ENCODE measurements at places on chromosomes 12 and 14.
A peak's percentile ranks its signal among the peaks of the same experiment; 100 is the strongest.

GRCh38 chr12:111650912-111651311 lies 34.8 kb downstream of the BRAP start:
- no peak for DNase-seq

DNA sequence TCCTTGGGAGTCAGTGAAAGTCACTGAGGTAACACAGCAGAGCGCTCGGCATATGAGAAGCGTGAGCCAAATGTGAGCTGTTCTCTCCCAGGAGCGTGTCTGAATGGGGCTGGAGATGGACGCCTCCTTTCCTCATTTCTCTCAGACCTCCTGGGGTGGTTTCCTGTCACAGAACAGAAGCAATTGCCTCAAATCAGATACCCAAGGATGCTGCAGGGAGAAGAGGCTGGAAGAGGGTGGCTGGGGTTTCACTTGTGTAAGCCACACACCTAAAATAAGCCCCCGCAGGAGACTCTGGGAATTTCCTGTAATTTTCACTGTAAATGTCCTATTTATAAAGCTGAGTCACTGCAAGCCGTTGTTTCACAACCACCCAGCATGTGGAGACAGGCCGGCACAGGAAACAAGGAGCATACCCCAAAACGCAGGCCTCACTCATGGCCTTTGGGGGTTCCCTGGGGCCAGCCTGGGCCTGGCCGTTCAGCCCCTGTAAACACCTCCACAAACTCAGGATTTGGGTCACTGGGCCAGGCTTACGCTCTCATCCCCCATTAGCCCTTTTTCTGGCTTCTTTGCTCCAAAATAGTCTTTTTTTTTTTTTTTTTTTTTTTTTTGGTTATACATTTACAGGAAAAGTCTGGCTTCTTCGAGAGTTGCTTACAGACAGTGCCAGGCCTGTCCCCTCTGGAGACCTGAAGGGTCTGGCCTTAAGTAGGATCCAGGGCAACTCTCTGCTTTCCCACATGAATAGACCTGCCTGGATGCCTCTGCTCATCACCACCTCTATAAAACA lies 55.3 kb downstream of the VCPKMT start:
- DNase-seq: peak; percentile 54

- no peak for DNase-seq
Measured at GRCh38 chr12:47864646-47865235, 40.1 kb downstream of the VDR start.

- DNase-seq: no peak
Measured at GRCh38 chr14:22381408-22381760, 207.6 kb downstream of the DAD1 start.

DNA sequence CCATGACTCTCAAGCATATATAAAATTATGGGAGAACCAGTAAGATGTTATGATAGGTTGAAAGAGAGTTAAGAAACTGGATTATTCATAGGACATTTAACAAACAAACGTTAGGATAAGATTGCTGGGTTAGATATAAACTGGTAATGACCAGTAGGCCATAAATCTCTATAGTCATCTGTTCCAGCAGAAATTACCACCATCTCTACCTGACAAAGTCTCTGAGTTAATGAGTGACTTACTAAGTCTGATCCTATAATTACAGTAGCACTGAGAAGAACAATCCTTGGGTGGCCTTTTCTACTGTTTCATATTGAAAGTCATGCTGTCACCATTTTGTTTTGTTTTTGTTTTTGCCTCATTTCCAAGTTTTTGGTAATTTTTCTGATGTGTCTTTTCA lies 136.9 kb upstream of the CNOT2 start:
- no peak for DNase-seq

DNA sequence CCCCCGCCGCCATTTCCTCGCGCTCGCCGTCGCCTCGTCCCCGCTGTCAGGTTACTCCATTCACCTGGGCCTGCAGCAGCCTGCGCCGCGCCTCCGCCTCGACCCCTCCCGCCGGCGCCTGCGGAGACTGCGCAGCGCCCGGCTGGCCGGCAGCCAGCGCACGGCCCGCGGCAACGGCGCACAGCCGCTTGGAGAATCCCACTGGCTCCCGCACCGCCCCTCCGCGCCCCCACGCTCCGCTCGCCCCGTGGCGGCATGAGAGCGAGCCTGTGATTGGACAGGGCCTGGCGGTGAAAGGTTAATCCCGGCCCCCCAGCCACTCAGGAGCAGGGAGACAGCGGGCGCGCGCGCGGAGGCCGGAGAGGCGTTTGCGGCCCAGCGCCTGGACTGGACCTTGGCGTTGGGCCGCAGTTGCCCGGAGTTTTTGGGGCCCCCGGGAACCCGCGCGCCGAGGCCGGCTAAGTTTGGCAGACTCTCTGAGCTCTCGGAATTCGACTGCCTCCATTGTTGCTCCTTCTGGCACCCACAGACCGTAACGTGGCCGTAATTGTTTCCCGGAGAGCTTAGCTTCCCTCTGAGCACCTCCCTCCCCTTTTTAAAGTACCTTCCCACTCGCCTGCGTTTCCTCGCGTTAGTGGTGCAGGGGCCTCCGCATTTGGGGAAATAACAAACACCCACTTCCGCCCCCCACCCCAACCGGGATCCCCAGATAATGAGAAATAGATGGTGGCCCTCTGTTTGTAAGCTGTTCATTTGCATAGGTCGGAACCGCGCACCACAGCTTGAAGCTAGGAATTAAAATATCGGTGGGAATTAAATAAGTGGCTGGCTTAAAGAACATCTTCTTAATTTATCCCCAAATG lies at the start of gene DICER1:
Gene DICER1, minus strand, starts transcription at position 203 of the 863 bp plus-strand sequence. CDS start 24,071 bp downstream, outside the sequence.
- DNase-seq: peak; percentile 94

- DNase-seq: no peak
Measured at GRCh38 chr14:32542507-32542906, 213.4 kb downstream of the AKAP6 start.

- DNase-seq: no peak
Measured at GRCh38 chr14:84465880-84466279, 1064.1 kb upstream of the FLRT2 start.

DNA sequence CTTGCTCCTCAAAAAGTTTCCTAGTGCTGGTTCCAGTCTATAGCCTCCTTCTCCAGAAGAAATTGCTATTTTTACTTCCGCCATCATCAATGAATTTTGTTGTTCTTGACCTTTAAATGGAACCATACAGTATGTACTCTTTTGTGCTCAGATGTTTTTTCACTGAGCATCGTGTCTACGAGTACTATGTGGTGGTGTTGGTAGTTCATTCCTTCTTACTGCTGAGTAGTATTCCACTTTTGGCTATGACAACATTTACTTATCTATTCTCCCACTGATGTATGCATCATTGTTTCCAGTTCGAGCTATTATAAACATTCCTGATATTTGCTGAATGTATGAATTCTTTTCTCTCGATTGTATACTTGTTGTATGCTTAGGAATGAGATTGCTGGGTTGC lies 28.6 kb downstream of the SLC2A14 start:
- DNase-seq: no peak

GRCh38 chr14:100677554-100678468 lies 48.9 kb upstream of the DLK1 start:
- DNase-seq: no peak

GRCh38 chr12:7344833-7345606 lies 41.1 kb downstream of the ACSM4 start:
- no peak for DNase-seq

DNA sequence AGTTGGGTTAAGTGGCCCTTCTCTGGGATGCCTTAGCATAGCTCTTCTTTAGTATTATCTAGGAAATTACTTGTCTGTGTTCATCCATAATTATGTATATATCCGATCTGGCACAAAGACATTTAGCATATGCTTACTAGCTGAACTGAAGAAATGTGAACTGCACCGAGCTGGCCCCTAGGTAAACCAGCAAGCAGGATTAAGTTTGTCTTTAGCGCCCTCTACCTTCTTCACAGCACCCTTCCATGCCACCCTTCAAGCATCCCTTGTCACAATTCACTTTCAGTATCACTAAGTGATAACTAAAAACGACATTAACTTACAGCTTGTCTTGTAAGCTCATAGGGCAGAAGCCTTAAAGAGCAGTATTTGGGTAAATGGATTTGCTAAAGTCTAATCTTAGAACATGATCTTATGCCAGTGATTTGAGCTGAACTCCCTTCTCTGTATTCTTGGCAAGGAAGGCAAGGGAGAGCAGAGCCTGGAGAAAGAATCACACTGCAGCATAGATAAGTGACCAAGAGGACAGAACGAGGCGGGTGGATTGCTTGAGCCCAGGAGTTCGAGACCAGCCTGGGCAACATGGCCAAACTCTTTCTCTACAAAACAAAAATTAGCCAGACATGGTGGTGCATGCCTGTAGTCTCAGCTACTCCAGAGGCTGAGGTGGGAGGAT lies 2.6 kb upstream of the HAL start:
- DNase-seq: peak; percentile 23

GRCh38 chr14:59181791-59182190 lies 6.7 kb upstream of the DAAM1 start:
- DNase-seq: no peak

DNA sequence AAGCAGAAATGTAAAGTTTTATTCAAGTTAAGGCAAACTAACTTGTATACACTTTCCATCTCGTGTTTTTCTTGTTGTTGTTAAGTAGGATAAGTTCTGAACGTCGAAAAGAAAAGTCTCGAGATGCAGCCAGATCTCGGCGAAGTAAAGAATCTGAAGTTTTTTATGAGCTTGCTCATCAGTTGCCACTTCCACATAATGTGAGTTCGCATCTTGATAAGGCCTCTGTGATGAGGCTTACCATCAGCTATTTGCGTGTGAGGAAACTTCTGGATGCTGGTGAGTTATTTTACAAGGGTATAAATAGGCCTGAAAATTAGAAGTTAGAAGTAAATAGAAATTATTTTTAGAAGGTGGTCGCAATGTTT lies 25.0 kb downstream of the HIF1A start:
- no peak for DNase-seq

GRCh38 chr14:55518391-55518790 lies 61.6 kb upstream of the KTN1 start:
- DNase-seq: no peak

GRCh38 chr14:47917344-47917954 lies 242.0 kb upstream of the MDGA2 start:
- no peak for DNase-seq

DNA sequence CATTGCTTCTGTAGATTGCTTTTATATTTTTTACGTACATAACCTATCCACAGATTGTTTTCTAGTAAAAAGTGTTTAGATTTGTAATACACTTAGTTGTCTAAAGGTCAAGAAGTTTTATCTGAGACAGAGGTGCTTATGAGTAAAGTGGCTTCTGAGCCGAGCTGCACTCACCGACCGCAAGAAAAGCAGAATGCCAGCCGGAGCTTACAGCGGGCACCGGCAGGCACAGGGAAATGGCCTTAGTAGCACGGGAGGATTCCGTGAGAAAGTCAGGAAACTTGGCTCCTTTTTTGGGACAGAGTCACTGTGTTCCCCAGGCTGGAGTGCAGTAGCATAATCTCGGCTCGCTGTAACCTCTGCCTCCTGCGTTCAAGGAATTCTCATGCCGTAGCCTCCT lies 29.8 kb downstream of the PIWIL1 start:
- DNase-seq: no peak

DNA sequence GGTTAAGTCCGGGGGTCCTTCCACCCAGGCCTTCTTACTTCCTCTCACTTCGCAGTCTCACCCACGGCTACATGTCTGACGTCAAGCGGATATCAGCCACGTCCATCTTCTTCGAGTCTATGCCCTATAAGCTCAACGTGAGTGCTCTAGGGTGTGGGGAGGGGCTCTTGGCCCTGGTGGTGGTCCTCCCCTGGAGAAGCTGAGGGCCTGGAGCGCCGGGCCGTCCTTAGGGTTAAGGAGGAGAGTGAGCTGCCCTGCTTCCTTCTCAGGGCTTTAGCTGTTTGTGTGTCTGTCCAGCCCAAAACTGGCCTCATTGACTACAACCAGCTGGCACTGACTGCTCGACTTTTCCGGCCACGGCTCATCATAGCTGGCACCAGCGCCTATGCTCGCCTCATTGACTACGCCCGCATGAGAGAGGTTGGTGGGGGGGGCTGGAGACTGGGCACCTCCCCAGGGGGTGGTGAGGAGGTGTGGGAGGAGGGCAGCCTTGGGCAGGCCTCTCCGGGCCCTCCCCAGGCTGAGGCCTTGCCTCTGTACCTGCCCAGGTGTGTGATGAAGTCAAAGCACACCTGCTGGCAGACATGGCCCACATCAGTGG lies 2.7 kb downstream of the SHMT2 start:
- DNase-seq: no peak

- DNase-seq: peak; percentile 35
Measured at GRCh38 chr12:54394281-54394719, 9.8 kb upstream of the ZNF385A start.

DNA sequence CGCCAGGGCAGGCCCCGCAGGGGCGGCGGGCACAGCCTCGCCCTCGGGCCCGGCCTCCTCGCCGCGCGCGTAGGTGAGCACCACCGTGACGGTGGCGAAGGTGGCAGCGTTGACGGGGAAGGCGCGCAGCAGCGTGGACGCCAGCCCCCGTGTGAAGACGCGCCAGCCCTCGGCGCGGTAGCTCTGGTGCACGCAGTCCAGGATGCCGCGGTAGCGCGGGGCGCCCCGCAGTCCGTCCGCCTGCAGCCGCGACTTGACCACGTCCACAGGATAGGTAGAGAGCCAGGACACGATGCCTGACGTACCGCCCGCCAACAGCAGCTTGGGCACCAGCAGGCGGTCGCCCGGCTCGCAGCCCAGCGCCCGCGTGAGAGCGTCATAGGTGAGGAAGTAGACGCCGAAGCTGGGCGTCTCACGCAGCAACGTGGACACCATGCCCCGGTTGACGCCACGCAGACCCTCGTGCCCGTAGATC lies 13.9 kb downstream of the SLC25A29 start:
- no peak for DNase-seq

DNA sequence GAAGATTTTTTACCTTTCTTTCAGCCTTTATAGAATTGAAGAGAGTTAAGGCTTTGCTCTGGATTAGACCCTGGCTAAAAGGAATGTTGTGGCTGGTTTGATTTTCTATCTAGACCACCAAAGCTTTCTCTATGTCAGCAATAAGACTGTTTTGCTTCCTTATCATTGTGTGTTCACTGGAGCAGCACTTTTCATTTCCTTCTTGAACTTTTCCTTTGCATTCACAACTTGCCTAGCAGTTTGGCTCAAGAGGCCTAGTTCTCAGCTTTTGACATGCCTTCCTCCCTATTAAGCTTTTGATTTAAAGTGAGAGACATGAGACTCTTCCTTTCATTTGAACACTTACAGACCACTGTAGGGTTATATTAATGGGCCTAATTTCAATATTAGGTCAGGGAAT lies 64.1 kb upstream of the USP15 start:
- no peak for DNase-seq

DNA sequence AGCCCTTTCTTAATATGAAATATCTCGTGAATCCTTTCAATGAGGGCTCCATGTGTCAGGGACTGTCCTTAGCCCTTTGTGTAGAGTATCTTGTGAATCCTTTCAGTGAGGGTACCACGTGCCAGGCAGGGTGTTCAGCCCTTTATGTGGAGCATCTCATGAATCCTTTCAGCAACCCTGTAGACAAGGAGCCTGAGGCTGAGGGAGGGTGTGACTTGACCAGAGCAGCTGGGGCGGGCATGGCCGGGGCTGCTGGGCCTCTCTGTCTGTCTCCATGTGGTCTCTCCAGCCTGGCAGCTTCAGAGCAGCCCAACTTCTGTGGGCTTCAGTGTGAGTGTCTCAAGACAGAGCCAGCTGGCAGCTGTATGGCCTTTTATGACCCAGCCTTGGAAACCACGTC lies 140.2 kb downstream of the AACS start:
- DNase-seq: no peak

Data from stimulated activated naive B cell treated with anti-CD40 and anti-IgM and Interleukin-4, amounts not matched to agents 10 μg/mL and 1 μg/mL and 100 μg/mL, for 72 hours (primary cell).